Sciatic nerve (tissue), 2 donors: ENCODE measurements at places on chromosomes 6 and 20. TPM values are rescaled to one million over a fixed set of nuclear protein-coding genes. Genes with fewer than 3 reads are reported as not detected.

- DNase-seq = no peak
These were observed 232.7 kb upstream of the CDH4 start for GRCh38 chr20:61019322-61019721.

- no peak for DNase-seq
These were observed 15.8 kb upstream of the FAM8A1 start for GRCh38 chr6:17584241-17584803.

DNA sequence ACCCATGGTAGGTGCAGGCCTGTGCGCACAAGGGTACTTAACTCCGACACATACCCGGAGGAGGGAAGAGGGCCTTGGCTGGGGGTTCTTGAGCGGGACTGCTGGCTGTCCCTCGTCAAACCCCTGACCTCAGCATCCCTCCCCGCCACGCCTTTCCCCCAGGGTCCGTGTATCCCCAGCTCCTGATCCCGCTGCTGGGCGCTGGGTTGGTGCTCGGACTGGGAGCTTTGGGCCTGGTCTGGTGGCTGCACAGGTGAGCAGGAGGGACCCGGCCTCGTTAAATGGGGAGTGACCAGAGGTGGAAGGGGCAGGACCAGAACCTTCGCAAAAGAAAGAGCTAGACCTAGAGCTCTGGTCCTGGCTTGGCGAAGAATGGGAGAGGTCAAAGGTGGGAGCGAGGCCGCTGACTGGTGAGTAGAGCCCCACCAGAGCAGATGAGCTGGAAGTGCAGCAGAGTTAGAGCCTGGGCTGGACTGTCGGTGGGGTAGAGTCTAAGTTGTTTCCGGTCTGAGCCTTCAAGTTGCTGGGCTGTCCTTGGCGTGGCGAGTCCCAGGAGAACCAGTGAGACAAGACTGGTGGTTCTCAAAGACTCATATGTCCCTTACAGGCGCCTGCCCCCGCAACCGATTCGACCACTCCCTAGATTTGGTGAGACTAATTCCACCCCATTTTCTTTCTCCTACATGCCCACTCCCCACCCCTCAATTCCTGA, 963 bp downstream of the MPIG6B start:
- DNase-seq = no peak

DNA sequence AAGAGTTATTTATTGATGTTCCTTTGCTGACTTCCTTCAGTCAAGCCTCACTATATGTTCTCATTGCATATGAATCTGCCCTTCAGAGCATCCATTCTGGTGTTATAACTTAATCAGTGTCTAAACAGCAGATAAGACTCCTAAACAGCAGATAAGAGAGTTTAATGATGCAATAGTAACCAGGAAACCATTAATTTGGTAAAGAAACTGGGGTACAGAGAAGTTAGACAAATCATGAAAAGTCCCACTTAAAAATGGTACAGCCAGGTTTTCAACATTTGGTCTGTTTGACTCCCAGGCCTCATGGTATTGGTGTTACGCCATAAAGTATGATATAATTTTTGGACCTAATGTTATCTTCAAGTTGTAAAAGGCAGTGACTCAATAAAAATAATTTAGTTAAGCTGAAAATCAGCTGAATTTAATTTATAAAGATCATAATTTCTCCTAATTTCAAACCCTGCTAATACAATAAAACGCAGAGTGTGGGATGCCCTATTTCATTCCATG, 127.4 kb upstream of the DST start:
- DNase-seq = no peak

APOBEC2 gene
- not detected for total RNA-seq

GTSF1L gene
- total RNA-seq = not detected

MUC21 gene
- 0.18 TPM for total RNA-seq

PPP1R3D gene
- total RNA-seq = 8.2 TPM
